Stimulated activated CD4-positive, alpha-beta T cell treated with anti-CD3 and anti-CD28 coated beads, Interleukin-4, amount 100 ng/mL, for 48 hours (primary cell): ENCODE measurements at places on chromosomes 2 and 18.

DNA sequence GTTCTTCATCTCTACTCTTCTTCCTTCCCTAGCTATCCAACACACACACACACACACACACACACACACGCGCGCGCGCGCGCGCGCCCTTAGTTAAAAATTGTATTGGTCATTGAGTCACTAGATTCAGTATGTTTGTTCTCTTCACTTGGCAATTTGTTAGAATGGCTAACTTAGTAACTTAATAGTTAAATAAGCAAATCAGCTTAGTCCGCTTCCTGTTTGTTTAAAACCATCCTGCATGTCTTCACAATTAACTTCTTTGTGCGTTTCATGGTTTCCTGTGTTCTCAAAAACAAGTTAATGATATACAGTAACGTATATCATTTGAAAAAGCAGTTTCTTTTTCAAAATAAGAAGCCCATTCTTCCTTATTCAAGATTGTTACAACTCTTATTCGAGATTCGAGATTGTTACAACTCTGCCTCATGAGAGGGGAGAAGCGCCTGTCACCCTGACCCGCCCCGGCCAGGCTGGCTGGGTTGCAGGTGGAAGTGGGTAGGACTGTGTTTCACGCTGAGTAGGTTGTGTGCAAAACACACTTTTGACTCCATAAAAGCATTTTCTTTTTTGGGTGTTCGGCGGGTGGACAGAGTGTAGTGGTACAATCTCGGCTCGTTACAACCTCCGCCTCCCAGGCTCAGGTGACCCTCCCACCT lies 9.5 kb upstream of the CNNM3 start:
- no peak for DNase-seq

GRCh38 chr2:238820916-238821315 lies 27.0 kb upstream of the TWIST2 start:
- DNase-seq: no peak

GRCh38 chr18:54964741-54965140 lies 5.5 kb upstream of the CCDC68 start:
- DNase-seq: no peak

GRCh38 chr2:205661281-205661680 lies 21.0 kb upstream of the NRP2 start:
- no peak for DNase-seq

DNA sequence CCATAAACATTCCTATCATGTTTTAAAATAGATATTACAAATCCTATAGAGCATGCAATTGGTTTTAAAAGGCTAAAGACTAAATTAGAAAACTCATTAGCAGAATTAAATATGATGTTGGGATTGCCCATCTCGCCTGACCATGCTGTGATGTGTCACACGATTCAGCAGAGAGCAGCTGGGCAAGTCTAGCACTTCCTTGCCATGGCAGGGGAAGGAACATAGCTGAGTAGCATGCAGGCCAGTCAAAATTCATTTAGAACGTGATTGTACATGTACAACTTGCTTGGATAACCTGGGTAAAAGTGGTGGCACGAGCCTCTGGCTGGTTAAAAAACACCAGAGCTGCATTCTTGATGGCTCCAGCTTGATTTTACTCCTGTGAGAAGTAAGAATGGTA lies 81.3 kb downstream of the SCN3A start:
- no peak for DNase-seq

- no peak for DNase-seq
Measured at GRCh38 chr2:28108143-28108542, 217.6 kb downstream of the BABAM2 start.

DNA sequence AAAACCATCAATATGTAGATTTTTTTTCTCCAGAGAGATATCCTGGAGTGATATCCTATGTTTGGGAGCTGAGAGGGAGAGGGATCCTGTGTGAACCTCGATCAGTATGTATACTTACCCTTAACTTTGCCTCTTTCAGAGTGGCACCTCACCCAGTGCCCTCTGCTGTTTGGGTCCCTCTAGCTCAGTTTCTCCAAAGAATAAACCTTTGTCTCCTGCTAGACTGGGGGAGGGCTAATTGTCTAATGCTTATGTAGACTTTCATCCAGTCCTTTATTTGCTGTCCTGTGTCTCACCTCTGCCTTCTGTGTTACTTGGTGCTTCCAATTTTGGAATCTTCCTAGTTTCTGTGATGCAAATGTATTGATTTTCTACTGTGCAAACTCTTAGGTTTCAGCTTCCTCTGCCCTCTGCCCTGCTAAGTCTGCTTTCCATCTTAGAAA lies 48.4 kb downstream of the MTX2 start:
- DNase-seq: no peak
